NCI-H1436 treated with DMSO at 0.1 percent for 48 hours (cell line): ENCODE measurements at places on chromosomes 3 and 15.

GRCh38 chr3:177357352-177358090, 160.2 kb upstream of the TBL1XR1 start:
- DNase-seq = peak; percentile 60

DNA sequence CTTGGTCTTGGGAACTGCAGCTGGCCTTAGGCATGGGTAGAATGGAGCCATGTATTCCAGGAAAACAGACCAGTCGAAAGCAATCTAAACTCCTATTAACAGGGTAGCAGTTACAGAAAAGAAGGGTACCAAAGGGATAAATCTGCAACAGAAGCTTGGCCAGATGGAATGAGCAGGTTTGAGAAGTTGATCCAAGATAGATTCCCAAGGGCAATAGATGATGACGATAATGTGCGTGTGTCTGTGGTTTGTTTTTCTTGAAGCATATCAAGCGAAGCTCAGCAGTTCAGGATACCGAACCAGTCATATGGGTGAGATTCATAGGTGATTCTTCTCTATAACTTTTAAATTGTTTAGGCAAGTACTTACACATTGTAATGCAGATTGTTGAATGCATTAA, 203.8 kb upstream of the SEMA6D start:
- no peak for DNase-seq

GRCh38 chr15:27725731-27726130, 373.4 kb downstream of the OCA2 start:
- no peak for DNase-seq

DNA sequence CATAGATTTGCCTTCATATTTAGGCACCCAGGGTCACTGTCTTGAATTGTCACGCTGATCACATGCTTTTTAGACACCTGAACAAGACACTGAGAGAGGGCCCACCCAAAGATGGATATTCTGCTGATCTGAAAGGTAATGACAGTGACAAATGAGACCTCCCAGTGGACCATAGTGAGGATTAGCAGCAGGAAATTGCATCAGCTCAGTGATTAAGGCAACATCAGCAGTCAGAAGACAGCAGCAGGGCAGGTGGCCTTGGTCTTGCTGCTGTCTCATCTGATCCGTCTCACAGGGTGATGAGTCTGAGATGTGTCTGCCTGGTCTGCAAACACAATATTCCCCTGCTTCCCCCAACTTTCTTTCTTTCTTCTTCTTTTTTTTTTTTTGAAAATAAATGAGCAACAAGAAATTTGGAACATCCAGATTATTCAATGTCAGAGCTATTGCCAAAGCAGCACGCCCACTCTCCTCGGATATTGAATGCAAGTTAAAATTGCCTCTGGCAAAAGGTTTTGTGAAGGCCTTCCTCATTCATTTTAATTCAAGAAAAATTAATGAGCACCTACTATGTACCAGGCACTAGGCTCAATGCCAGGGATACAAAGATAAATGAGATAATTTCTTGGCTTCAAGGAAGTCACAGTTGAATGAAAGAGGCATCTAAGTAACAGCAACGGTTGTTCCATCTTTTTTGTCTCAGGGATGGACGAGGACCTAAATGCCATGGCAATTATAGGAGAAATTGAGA, 14.1 kb downstream of the OTOL1 start:
- DNase-seq = peak; percentile 7

DNA sequence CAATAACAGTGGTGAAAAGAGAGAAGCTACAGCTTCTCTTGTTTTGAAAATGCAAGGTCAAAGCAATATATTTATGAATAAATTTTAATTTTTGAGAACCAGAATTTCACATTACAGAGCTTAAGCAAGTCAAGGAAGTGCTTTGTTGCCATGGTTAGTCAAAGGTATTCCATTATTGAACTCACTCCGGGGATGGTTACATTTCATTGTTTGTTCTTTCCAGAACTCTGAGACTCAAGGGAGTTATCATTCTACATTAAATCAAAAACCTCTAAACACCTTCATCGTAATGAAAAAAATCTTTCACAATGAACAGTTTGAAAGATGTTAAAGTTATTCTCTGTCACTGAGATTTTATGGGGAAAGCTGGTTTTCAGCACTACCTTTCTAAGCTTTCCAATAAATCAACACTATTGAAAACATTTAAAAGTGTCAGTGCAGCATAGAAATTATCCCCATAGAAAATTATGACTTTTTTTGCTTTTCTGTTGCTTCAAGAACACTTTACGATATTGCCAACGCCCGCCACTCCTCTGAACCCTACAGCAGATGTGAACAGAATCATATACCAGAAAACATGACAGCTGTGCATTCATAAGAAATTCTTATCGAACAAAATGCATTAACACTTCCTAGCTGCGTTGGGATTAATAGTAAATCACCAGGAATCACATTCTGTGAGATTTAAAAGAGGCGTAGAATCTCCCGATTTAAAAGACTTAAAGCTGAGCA, 83.0 kb downstream of the OTOL1 start:
- no peak for DNase-seq

DNA sequence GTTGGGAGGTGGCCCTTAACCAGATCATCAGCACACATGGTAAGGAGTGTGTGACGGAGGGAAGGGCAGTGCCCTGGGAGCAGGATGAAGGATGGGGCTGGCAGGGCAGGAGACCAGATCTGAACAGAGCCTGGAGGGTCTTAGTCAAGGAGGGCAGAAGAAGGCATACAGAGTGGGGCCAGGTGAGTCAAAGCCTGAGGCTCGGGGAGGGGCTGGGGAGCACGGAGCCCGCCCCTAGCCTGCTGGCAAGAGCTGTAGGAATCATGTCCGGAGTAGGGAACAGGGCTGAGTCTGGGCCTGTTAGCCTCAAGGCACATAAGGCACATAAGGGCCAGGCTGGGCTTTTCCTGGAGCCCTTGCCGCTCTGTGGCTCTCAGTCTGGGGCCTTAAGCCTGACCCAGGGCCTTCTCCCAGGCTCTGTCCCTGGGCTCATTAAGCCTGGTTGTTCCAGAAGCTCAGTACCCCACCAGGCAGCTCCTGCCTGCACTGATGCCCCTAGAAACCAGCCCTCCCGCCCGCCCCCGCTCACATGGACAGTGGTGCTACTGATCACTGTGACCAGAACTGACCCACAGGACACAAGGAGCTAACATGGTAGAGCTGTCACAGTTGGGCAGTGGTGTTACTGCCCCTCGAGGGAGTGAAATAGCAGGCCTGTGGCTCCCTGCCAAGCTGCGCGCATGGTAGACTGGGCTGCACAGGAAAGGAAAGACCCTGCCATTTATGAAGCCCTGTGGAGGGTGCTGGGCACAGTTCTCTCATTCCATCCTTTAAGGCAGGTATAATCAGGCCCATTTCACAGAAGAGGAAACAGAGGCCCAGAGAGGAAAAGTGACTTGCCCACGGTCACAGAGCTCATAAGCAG, 14.6 kb downstream of the ISG20 start:
- DNase-seq = no peak

GRCh38 chr3:125146626-125147490, 65.7 kb downstream of the SLC12A8 start:
- no peak for DNase-seq

DNA sequence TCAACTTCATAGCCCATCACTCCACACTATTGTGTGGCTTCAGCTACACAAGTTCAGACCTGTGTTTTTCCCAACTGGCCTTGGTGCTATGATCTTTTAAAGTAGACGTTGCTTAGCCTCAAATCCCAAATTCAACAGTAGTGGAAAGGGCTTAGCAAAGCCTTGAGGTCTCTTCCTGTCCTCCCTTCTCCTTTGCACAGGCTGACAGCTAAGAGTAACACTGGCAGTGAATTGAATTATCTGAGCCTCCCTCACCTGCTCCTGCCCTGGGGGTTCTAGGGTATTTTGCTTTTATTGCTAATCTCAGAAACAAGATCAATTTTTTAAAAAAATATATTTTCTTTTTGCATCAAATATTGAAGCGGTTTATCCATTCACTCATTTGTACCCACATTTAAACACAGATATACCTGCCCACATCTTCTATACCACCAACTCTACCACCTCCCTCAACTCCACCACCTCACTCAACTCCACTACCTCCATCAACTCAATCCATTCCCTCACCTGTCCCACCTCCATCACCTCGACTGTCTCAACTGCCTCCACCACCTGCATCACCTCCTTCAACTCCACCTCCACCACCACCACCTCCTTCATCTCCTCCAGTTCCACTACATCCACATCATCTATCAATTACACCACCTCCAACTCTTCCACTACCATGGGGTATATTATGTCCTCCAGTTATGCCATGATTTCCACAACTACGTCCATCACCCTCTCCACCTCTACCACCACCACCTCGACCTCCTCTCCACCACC, 10.1 kb upstream of the FGD5 start:
- no peak for DNase-seq

GRCh38 chr3:21718943-21719591, 31.9 kb downstream of the ZNF385D start:
- no peak for DNase-seq

DNA sequence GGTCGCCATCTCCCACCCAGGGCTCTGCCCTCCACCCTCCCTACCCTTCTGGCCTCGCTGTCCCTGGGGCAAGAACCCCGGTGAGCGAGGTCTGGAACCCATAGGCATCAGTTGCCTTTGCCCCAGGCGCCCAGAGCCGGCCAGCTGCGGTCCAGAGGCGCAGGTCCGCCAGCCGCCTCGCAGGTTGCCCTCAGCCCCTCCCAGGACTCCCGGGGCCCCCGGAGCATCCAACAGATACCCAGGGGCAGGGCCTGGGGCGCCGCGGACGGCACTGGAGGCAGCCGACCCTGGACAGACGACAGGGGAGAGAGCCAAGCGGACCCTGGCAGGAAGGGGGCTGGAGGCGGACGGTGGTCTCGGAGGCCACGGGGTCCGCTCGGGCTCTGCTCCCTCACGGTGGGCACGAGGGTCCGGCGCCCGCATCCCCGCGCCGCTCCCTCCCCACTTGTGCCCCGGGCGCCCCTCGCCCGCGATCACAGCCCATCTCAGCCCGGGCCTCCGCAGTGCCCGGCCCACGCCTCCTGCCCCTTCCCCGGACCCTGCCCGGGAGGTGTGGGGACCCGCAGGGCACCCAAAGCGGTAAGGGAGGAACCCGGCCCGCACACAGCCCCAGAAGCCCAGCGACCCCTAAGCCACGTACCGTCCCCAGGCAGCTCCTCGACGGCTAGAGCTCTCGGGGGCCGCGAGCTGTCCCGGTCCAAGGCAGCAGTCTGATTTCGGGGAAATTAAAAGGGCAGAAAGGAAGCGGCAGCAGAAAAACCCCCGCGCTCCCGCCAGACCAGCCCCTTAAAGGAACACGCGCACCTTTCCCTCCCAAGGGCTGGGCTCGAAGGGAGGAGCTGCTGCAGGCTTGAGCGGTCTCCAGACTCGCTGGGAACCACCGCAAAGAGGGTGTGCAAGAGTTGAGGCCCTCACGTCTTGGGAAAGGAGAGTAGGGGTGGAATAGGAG, at the start of gene HAPLN3:
TSS of gene HAPLN3 (minus strand) at position 726 of the 949 bp plus-strand sequence. CDS start 8,246 bp downstream, outside the sequence.
- no peak for DNase-seq

DNA sequence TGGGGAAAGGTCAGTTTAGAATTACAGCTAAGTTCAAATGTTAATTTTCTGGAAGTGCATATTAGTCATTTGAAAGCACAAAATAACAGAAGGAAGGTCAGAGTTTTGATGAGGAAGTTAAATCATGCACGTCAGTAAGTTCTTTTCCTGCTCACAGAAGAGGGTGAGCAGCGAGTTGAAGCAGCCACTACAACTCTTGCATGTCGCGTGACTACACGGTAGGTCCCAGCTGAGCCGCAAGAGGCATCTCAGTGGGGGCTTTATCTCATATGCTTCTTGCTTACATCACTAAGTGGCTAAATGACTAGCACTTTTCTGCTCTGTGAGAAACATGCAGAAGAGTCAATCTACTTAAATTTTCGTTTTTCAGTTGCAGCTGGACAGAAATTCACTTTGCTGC, 21.3 kb upstream of the SEC62 start:
- DNase-seq = no peak

GRCh38 chr3:52310861-52311575, 5.1 kb upstream of the DNAH1 start:
- DNase-seq = no peak

DNA sequence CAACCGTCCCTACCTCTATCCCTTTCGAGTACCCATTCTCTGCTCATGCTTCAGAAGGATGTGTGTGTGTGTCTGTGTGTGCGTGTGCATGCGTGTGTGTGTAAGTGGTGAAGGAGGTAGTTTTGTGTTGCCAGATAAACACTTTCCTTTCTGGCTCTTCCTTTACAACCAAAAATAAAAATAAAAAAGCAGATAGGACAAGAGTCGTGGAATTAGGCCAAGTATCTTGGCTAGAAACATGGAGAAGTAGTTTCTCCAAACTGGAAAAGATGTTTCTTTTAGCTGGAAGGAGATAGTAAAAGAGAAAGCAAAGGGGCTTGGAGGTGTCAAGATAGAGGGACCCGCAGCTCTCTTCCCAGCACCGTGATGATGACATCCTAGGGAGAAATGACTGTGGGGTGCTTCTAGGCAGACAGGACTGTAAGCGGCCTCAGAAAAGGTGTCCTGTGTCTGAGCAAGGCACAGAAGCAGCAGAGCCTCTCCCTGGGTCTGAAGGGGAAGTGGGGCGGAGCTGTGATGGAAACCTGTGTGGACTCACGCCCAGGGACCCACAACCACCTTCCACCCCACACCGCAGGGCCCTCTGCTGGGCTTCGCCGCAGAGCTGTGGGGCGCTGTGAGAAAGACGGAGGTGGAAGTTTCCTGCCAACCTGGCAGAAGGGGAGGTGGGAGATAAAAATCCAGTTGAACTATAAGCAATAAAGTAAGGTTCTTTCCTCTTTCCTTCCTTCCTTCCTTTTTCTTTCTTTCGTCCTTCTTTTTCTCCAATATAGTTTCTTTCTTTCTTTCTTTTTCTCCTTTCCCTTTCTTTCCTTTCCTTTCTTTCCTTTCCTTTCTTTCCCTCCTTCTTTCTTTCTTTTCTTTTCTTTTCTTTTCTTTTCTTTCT, 35.3 kb downstream of the MUC20 start:
- no peak for DNase-seq

GRCh38 chr3:9218514-9218846, 31.0 kb downstream of the SRGAP3 start:
- no peak for DNase-seq

DNA sequence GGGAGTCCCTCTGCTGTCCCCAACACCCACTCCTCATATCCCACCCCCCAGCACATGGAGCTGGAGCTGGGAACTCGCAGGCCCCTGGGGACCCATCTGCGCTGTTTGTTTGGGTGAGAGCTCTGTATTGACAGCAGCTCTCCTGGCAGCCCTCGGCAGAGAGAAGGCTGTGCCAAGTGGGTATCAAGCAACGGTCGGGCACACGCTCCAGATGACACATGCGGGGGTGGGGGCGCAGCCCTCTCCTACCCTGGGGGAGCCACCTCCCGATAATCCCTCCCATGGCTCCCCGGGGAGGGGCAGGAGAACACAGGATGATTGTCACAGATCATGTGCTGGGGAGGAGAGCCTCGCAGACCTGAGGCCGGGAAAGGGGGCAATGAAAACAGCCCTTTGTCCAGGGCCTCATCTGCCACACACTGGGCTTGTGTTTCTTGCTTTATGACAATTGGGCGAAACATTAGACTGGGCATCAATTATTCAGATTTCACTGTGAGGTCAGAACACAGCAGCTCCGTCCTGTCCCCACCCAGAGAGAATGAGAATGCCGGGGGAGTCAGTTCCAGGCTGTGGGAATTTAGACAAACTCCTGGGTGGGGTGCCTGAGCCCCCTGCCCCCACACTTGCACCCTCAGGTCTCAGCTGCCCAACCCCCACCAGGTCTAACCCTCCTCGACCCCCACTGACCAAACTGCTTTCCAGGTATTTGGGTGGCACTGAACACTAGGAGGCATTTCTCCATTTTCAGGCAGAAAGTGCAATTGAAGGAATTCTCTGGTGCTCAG, 46.4 kb upstream of the KLF13 start:
- DNase-seq = peak; percentile 66

GRCh38 chr3:36124118-36124796, 256.0 kb upstream of the STAC start:
- DNase-seq = no peak

GRCh38 chr15:55218056-55218455, 21.3 kb upstream of the RSL24D1 start:
- DNase-seq = no peak

- DNase-seq = no peak
Observed at GRCh38 chr15:75887178-75887577, 16.5 kb upstream of the FBXO22 start.
